ENCODE measurements at places on chromosomes 7 and 10.

DNA sequence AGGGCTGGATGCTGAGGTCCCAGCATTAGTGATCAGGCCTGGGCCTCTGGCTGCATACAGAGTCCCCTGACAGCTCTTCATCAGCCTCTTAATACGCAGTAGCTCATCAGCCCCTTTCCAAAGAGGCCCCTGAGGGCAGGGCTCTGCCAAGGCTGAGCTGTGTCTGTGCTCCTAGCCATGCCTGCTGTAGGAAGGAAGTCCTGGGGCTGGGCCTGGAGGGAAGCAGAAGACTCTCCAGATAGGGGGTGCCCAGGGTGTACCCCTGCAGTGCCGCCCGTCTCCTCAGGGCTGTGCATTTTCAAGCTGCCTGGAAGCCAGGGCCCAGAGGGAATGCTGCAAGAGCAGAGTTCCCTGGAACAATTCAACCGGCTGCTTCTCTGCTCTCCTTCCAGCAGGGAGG is 7.3 kb upstream of the RET start:
- no peak for DNase-seq

- no peak for DNase-seq
Measured at GRCh38 chr10:80280071-80280800, 9.2 kb downstream of the MAT1A start.

- peak; percentile 7 for DNase-seq
Measured at GRCh38 chr7:22563032-22563501, 63.1 kb upstream of the STEAP1B start.

DNA sequence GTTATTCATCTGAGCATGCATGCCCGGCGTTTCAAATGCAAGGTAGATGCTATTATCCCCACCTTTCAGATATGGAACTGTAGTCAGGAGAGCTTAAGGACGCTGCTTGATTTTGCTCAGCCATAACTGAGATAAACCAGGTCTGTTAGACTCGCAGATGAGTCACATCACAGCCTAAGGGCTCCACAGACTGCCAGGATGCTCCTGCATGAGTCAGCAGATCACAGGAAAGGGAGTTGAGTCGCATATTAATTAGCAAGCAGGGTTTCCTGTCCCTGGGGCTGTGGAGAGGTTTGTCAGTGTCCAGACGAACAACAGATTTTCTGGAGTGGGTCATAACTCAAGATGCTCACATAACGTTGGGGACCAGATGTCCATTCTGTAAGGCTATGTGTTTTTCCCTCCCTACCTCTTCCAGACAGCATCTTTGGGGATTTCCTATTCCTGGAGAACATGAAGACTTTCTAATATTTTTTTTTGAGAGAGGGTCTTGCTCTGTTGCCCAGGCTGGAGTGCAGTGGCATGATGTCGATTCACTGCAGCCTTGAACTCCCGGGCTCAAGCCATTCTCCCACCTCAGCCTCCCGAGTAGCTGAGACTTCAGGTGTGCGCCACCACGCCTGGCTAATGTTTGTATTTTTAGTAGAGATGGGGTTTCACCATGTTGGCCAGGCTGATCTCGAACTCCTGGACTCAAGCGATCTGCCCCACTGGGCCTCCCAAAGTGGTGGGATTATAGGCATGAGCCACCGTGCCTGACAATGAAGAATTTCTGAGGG is 36.7 kb downstream of the PFKFB3 start:
- peak; percentile 99 for DNase-seq

GRCh38 chr10:5731559-5731958 is 46.9 kb downstream of the TASOR2 start:
- DNase-seq = no peak

- DNase-seq = no peak
Measured at GRCh38 chr10:62113680-62114079, 155.0 kb downstream of the RTKN2 start.

GRCh38 chr7:107387128-107387527 is 82.7 kb upstream of the GPR22 start:
- DNase-seq = peak; percentile 39

DNA sequence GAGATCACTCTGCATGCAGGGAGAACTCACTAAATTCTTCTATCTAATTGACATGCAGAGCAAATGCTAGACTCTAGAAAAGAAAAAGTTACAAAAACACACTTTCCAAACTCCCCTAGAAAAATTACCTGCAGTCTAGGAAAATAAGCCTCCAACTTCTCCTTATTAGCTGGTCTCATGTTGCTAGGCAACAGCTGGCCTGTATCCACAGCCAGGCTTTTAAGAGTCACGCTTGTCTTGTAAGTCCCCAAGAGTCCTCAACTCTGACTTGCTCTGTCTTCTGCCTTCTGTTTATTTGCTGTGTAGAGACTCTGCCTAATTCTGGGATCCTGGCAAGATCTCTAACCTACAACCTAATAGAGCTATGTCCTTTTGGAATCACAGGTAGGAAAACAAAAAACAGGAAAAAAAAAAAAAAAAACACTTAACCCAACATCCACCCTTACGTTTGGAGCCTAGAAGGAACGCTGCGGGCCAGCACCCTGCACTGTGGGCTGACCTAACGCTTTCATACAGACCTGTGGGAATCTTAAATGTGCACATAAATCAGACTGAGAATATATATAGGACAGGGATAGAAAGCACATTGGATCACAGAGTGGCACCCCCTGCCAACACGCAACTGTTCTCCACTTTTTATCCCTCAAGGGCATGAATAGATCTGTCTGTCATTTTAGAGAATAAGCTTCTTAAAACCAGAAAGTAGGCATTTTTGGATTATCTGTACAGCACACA is 117.0 kb upstream of the PTPRZ1 start:
- DNase-seq = no peak

DNA sequence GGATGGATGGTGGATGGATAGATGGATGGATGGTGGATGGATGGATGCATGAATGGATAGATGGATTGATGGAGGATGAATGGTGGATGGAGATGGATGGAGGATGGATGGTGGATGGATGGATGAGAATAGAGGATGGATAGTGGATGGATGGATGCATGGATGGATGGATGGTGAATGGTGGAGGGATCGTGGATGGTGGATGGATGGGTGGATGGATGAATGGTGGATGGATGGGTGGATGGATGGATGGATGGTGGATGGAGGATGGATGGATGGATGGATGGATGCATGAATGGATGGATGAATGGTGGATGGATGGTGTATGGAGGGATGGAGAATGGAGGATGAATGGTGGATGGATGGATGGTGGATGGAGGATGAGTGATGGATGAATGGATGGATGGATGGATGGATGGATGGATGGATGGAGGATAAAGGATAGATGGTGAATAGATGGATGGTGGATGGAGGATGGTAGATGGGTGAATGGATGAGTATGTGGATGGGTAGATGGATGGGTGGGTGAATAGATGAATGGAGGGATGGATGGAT is 76.3 kb downstream of the PDGFA start:
- DNase-seq = no peak

DNA sequence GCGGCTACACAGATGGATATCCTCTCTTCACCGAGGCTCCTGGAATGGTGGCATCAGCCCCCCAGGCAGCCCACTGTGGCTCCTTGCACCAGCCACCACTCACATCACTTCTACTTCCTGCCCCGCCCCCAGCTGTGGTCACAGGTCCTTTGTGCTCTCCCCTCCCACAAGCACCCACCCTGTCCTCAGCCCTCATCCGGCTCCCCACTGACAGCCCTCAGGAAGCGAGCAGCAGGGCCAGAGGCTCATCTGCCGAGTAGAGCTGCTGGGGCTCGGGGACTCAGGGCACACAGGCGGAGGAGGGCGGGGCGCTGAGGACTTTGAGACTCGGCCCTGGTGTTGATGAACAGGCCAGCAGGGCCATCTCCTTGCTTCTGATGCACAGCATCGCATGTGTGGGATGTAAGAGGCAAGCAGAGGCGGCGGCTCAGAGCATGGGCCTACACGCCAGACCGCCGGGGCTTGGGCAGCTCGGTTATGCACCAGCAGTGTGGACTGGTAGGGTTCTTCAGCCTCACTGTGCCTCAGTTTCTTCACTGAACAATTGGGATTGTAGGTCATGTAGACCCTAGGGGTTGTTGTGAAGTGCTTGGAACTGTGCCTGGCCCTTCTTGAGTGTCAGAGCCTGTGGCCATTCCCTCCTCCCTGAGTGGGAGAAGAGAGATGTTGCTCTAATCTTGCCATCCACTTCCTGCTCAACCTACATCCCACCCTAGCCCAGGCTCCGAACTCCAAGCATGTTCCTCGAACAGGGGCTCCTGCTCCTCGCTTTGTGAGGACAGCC is at the start of gene PRF1:
TSS of gene PRF1 (minus strand) at position 77 of the 784 bp plus-strand sequence. CDS start 1,839 bp downstream, outside the sequence.
- no peak for DNase-seq

GRCh38 chr7:138166681-138167080 is 90.4 kb downstream of the AKR1D1 start:
- DNase-seq = no peak

DNA sequence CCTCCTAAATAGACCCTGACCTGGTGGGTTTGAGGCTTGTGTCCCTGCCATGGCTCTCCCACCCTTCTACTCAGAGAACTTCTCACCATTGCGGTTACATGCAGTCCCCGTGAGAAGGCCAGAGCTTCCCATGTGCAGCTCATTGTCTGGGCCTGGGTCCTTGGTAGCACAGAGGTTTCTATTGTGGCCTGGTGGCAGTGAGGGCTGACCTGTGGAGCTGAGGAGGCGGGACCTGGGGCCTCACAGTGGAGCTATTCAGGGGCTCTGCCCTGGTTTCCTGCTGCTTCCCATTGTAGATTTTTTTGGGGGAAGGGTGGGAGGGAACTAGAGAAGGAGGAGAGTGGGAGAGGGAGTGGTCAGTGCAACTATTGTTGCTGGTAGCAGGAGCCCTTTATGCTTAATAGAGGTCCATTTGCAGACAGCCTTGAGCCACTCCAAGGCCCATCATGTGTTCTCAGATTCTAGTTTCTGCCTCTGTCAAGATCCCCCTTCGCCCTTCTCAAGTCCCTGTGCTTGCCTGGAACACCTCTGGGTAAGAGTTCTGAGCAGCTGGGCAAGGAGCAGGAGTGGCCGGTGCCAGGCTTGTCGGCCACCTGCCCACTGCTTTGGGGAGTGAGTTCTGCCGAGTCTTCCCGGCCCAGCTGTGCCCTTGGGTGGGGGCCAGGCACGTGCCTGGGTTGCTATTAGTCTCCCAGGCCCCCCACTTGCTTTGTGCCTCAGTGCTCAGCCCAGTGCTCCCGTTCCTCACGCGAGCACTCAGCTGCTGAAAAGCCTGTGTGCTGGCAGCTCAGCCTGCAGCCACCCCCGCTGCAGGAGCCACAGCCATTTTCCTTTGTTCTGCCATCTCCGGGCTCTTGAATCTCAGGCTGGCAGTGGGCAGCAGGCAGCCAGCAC is 10.7 kb downstream of the TSPAN14 start:
- peak; percentile 45 for DNase-seq

DNA sequence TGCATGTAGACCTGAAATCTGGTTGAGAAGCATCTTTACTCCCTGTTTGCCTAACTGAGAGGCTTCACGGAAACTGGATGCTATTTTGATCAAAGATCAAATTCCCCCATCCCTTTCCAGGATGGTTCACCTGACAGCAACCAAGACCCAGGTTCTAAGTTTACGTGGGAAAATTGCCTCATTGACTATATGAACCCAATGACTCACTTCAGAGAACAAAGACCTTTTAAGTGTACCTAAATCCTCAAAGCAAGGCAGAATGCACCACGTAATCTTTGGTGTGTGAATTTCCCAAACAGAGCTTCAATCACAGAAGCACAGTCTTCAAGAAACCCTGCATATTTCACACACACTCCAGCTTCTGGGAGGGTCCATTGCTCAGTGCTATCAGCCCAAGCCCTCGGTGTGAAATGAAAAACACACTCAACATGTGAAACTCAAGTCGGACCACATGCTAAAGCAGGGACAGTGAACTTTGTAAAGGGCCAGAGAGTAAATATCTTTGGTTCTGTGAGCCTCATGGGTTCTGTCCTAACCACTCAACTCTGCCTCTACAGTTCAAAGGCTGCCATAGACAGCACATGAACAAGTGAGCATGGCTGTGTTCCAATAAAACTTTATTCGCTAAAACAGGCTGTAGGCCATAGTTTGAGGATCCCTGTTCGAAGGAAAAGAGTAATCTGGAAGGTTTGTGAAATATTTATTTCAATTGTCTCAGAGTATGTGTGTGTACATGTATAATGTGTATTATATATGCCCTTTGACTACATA is 275.6 kb upstream of the FOXK1 start:
- DNase-seq = no peak

DNA sequence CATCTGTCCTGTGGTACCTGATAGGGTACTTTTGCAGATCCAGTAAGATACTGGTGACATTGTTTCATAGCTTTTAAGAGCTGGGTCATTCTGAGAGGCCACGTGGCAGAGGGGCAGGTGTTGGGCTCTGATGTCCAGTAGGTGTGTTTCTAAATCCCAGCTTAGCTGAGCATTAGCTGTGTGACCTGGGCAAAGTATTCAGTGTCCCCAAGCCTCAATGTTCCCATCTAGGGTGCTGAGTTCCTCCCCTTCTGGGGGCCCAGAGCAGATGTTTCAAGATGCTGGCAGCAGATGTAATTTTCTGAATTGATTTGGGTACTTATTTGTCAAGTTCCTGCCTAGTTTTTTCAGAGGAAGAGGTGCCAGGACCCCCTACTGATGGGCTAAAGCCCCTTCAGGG is 52.9 kb downstream of the NEURL1 start:
- no peak for DNase-seq

DNA sequence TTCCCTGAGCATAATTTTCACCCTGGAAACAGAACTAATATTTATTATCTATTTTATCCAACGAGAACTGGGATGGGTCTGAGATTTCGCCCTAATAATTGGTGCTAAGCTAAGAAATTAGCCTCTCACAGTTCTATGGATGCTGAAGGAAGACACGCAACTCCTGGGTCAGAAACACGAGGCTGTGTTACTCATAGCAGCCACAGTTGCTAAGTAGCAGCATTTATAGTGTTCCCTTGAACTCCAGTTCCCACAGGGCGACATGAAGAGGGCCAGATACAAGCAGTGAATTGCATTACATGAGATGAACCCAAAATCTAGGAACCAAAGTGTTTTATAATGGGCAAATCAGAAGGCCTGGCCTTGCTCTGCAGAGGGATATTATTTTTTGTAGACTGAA is 109.8 kb upstream of the AGR3 start:
- DNase-seq = no peak

DNA sequence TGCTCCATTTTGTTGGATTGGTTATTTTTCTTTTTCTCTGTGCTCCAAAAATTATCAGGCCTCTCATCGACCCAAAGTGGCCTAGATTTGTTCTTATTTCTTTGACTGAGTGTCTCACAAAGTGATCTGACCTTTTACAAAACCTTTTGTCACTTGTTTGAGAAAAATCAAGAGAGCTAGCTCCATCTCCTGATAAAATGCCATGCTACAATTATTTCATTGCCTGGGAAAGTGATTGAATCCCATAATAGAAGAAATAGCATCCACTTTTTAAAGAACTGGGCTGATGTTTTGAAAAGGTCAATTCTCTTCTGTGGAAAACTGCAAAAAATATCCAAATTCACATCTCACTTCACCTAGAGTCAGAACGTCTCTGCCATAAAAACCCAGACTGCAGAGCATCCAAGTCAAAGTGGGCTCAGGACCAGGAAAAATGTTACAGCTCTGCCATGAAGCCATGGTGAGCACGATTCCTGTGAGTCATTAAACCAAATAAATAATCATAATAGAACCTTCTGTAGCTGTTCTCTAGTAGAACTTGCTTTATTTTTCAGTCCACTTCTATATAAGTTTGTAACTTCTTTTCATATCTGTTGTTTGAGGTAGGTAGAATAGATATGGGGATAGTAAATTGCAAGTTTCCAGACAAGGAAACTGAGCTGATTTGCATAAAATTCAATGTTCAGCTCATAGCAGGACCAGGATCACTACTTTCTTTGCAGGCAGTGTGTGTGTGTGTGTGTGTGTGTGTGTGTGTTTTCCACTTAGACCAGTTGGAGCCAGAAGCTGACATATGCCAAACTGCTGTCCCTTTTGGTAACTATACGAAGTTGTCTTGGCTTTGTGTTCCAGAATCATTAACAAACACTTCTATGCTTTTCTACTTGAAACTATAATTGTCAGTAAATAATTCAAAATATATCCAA is 632.5 kb upstream of the ANKRD30A start:
- DNase-seq = peak; percentile 84

Measured in IMR-90 (cell line).